Dermis microvascular lymphatic vessel endothelial cell (primary cell): ENCODE measurements at places on chromosomes 2 and 18. TPM values are rescaled to one million over a fixed set of nuclear protein-coding genes. Genes with fewer than 3 reads are reported as not detected.

Gene PARD6G
- total RNA-seq, result 34.7 and 93.4 TPM in 2 replicates

GRCh38 chr2:238331916-238332315, 11.6 kb downstream of the TRAF3IP1 start:
- no peak for DNase-seq

- DNase-seq, result no peak
Measured at GRCh38 chr2:189628817-189629530, 32.3 kb upstream of the ASNSD1 start.

- DNase-seq, result no peak
Measured at GRCh38 chr18:5300476-5301010, 5.0 kb upstream of the ZBTB14 start.

- no peak for DNase-seq
Measured at GRCh38 chr2:19775315-19775714, 126.5 kb downstream of the TTC32 start.

GRCh38 chr2:197450465-197450864, 2.9 kb upstream of the COQ10B start:
- no peak for DNase-seq

DNA sequence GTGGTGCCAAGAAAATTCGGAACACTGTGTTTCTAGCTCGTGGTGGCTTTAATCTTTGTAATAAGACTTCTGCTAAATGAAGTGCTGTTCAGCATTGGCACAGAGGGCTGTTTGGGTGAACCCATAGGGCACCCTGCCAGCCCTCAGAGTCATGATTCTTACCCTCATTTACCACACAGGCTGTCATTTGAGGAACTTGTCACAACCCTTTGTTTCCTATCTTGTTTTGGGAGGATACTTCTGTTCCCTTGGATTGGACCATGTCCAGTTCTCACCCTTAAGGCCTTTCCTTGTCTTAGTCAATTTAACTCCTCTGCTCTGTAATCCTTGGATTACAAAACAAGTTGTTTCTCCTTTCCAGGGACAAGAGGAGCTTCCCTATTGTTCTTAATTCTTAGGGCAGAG, 225.7 kb downstream of the MTX2 start:
- no peak for DNase-seq

- DNase-seq, result no peak
Measured at GRCh38 chr18:39692367-39693015, 2126.9 kb upstream of the CELF4 start.

- DNase-seq, result no peak
Measured at GRCh38 chr2:45182667-45183295, 173.5 kb upstream of the SIX2 start.
